ENCODE measurements at places on chromosomes 12 and 14.

DNA sequence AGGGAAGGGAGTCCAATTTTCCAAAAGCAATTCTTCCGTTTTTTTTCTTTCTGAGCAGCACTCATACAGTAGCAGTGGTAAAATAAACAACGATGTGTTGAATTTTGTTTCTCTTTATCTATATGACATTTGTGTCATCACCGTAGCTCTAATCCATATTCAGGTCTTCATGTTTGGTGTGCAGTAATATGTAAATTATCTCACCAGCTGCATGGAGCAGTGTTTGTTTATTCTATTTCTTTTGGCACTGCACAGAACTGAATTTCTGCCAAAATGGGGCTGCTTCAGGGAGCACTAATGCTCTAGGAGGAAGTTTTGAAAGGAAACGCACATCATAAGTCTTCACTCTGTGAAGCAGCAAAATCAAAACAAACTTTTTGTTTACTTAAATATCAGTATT lies 130.0 kb upstream of the NPAS3 start:
- no peak for DNase-seq

GRCh38 chr12:121724925-121725324 lies 12.4 kb downstream of the TMEM120B start:
- no peak for DNase-seq

DNA sequence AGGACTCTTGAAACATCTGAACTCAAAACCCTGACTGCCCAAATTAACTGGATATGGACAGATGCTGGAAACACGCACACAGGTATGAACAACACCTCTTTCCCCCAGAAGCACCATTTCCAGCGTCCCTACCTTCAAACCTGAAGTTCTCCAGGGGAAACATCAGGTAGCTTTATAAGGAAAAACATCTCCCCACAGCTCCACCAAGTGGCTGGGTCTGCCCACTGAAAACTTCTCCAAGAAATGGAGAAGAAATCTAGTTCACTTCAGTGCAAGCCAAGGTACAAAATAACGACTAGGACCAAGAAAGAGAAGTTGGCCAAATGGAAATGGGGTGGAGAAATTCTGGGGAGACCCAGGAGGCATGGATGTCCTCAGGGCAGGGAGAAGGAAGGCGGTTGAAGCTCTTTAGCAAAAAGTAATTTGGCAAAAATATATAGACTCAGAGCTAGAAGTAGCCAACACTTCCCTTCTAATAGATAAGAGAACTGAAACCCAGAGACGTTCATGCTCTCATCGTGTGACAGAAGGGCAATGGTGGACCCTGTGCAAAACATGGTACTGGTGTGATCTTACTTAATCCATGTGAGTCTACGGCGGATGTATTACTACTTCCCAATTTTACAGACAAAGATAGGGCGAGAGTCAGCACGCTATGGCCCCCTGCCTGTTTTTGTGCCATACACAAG lies 10.5 kb upstream of the NUAK1 start:
- no peak for DNase-seq

DNA sequence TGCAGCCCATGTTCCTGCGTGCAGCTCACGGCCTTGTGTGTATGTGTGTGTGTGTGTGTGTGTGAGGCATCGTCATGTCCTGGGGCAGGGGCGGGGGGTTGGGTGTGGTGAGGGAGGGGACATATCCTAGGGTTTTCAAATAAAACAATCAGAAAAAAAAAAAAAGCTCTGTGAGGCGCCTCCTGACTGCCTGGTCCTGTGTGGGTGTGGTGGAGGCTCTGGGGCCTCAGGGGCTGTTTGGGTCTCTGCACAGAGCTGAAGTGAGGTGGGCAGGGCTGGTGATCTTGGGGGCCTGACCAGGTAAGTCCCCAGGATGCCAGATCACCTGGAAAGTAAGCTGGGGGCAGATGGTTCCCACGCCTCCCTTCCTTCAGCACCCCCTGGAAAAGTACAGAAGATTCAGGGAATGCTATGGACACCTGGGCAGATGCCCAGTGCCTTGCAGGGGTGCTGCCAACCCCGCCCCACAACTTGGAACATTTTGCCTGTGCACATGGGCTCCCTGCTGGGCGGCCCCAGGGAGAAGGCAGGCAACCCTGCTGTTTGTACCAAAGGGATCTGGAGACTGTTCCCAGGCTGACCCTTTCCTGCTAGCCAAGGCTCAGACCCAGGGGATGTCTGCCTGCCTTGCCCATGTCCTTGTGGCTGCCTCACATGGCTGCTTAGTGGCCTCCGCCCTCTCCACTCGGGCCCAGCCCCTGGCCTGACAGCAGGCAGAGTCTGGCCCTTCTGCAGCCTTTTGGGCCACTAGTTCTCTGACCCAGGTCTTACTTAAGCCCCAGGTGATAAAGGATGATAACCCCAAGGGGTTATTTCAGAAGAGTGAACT lies 28.8 kb downstream of the CLSTN3 start:
- DNase-seq: no peak

DNA sequence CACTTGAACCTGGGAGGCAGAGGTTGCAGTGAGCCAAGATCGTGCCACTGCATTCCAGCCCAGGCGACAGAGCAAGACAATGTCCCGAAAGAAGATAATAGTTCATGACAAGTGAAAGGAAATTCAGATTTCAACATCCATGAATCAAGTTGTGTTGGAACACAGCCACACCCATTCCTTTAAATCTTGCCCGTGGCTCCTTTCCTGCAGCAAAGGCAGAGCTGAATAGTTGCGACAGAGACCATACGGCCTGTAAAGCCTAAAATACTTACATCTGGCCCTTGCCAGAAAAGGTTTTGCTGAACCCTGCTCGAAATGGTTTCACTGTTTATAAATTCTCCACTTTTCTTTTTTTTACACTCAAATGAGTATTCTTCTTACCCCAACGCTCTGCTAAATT lies 17.7 kb upstream of the ITPK1 start:
- no peak for DNase-seq

GRCh38 chr12:106994579-106995220 lies 7.8 kb upstream of the MTERF2 start:
- no peak for DNase-seq

- DNase-seq: no peak
Observed at GRCh38 chr12:3973269-3973884, 100.2 kb upstream of the PARP11 start.

GRCh38 chr14:93183596-93184317 lies 940 bp downstream of the MOAP1 start:
- DNase-seq: no peak

Data from GM19239 (cell line).